Stimulated activated CD4-positive, alpha-beta T cell treated with anti-CD3 and anti-CD28 coated beads, Interleukin-15, amount 100 ng/mL, for 1 hour (primary cell): ENCODE measurements at places on chromosomes 12 and 14.

DNA sequence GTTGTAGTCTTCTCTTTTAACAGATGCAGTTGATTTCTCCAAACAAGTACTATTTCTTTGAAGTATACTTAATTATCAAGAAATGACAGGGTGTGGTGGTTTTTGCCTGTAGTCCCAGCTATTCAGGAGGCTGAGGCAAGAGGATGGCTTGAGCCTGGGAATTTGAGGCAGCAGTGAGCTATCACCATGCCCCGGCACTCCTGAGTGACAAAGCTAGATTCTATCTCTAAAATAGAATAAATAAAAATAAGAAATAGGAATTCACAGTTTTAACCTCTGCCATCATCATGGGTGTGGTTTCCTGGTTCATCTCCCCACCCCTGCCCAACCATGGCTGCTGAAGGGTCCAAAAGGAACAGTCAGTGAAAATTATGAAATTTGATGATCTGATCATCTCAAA lies 290.2 kb upstream of the FLRT2 start:
- DNase-seq: no peak

- no peak for DNase-seq
Observed at GRCh38 chr14:74514471-74514941, 20.9 kb downstream of the ISCA2 start.

DNA sequence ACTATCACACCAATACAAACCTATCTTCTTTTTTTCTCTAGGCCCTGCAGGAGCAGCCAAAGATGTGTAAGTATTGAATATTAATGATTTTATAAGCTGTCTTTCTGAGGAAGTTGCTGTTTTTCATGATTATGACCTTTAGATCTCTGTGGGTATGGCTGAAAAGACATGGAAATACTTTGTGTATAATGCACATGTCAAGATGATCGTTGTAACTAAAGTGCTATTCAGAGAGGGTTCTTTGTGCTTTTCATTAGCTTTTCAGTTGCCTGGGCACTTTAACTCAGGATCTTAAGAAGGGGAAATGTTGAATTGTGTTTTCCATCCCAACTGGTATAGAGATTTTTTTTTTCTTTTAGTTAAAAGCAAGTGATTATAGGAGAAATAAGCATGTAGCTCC lies 18.1 kb downstream of the C12orf75 start:
- no peak for DNase-seq

DNA sequence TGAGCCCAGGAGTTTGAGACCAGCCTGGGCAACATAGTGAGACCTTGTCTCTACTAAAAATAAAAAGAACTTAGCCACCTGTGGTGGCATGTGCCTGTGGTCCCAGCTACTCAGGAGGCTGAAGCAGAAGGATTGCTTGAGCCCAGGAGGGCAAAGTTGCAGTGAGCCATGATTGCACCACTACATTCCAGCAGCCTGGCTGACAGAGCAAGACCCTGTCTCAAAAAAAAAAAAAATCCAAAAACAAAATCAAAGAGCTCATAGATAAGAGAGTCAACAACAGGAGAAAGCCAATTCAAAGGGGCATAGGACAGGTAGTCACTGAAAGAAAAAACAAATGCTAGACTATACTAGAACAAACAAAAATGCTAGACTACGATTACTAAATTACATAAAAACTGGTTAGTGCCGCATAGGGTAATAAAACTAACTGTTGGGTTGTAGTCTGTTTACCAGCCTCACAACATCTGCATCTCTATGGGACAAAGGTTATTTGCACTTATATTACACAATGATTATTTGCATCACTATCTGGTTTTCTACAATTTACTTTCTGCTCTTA lies 16.6 kb upstream of the EEA1 start:
- DNase-seq: no peak

- DNase-seq: peak; percentile 44
Observed at GRCh38 chr14:76152333-76152681, 585 bp downstream of the GPATCH2L start.
